Forelimb muscle (tissue), 1 donor: ENCODE measurements at places on chromosomes 11 and 22.

- DNase-seq: peak; percentile 75
Observed at GRCh38 chr11:126415669-126416420, 60.4 kb downstream of the ST3GAL4 start.

- DNase-seq: no peak
Observed at GRCh38 chr22:37497062-37497599, 10.9 kb upstream of the MFNG start.

DNA sequence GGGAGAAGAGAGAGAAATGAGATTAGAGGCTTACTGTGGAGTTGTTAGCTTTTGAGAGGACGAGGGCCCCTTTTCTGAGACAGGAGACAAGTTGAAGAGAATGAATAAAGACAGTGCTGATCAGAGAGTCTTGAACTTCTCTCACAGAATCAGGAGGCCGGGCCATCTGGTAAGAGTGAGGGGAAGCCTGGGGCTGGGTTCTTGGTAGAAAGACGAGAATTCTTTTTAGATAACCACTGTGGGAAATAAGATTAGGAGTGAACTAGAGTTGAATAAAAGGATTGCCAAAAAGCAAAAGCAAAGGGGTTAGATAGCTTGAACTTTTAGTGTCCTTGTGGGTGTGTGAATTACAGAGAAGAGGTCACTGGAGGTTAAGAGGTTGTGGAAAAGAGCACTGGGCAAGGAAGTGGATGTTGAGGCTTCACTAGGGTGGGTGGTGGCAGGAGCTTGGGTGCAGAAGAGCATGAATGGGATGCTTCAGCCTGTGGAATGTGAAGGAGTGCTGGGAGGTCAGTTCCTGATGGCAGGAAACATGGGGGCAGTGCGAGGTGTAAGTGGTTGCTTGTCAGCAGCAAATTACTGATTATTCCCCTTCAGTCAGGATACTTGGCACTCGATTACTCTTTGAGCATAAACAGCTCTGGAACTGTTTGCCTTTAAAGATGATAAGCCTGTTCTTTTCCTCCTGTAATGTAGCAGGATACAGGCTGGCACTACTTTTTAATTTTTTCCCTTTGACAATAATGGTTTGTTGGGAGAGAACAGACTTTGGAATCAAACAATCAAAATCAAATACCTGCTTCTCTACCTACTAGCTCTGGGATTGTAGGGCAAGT is 98.3 kb downstream of the ARHGAP42 start:
- no peak for DNase-seq

DNA sequence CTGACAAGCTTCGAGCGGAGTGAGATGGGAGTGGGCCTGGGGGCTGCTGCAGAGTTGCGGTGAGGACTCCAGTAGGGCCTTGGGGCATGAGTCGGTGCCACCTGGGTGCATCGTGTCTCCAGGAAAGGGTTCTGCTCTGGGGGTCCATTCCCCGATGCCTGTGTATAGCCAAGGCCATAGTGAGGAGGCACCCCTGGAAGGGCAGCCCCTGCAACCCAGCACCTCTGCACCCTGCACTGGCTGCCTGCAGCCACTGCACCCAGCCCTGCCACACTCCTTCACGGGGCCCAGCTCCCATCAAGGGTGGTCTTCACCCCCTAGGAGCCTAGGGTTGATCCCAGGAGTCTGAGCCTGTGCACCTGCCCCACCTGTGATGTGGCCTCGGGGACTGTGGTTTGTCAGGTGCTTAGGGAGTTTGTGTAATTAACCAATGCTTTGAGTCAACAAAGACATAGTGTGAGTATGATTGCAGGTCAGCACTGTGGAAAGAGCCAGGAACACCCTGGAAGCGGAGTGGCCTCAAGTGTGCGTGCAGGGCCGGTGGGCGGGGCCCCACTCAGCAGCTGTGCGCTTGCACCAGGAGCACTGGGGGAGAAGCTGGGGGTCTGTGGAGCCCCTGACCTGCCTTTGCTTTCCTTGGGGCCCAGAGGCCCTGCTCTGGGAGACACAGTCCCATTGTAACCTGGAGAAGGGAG is 1299.3 kb downstream of the BRD1 start:
- no peak for DNase-seq

DNA sequence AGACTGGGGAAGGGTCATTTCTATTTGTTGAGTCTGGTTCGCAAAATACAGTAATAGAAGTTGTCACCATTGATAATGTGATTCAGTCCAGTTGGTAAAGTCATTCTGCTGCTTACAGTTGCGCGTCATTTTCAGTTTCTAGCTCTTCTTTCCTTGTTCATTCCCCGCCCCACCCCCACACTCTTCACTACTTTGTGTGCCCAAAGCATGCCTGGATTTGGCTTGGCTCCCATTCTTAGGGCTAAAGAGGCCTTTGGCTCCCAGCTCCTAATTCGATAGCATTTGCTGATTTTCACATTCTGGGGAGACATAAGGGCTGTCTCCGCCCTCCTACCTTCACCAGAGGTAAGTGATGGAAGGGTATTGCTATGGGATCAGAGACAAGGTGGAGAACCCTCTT is 43.0 kb downstream of the CECR2 start:
- DNase-seq: no peak

DNA sequence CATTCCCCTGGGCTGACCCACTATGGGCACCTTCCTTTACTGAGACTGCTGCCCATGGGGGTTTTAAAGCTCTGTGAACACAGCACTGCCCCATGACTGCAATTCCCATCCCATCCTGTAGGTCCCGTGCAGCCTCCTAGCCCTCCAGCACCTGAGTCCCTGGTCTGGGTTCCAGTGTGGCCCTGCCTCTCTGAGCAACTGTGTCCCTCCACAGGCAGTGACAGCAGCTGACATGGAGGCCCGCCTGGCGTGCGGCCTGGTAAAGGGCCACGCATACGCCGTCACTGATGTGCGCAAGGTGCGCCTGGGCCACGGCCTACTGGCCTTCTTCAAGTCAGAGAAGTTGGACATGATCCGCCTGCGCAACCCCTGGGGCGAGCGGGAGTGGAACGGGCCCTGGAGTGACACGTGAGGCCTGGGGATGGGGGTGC is 12.6 kb downstream of the OMP start:
- no peak for DNase-seq

GRCh38 chr11:108624196-108624925 is 30.8 kb upstream of the EXPH5 start:
- DNase-seq: no peak

- no peak for DNase-seq
Observed at GRCh38 chr22:17108256-17109112, 12.7 kb downstream of the TMEM121B start.

DNA sequence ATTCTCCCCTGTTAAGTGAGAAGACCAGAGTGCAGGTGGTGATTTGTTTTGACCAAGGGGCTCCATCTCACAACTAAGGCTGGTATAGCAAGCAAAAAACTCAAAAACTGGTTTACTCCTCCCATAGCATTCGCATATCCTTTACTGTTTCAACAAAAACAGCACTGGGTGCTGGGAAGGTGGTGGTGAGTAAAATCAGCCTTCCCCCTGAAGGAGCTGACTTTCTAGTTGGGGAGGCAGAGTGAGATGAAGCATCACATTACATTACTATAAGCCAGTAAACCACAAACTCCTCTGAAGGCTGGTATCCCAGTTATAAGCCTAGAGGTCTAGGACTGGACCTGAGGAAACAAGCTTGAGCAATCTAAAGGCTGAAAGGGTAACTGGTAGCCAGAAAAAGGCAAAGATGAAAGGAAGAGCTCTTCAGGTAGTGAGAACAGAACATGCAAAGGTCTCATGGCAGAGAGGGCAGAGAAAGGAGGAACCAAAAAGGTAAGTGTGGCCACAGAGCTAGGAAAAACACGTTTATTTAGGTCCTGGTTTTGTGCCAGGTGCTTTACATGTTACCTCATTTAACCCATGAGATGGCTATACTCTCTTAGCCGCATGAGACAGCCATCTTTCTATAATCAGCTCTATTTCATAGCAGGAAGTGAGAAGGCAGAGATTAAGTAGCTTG is 22.3 kb downstream of the TMEM123 start:
- no peak for DNase-seq

DNA sequence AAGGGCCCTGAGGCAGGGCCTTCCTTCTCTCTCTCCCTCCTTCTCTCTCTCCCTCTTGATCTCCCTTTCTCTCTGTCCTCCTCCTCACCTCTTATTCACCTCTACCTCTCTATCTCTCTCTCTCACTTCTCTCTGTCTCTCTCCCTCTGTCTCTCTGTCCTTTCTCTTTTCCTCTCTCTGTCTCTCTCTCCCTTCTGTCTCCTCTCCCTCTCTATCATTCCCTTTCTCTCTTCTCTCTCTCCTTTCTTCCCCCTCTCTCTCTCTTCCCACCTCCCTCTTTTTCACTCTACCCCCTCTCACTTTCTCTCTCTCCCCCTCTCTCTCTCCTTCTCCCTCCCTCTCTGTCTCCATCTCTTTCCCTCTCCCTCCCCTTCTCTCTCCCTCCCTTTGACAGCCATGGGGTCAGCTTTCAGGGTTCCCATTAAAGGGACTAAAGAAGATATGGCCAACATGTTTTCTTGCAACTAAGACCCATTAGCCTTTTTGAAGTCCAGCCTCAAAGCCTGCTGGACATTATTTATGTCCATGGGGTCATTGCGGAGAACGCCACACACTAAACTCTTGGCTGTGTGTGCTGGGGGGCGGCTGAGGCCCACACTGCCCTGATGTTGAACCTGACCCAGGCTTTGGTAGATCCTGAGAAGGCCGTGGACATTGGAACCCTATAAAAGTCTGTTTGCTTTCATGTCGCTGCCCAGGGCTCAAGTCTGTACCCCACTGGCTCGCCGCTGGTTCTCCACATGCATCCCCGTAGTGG is 15.0 kb downstream of the ANO1 start:
- DNase-seq: no peak
